Activated CD8-positive, alpha-beta memory T cell treated with anti-CD3 and anti-CD28 coated beads for 36 hours (primary cell): ENCODE measurements at places on chromosomes 7 and 10. TPM values are rescaled to one million over a fixed set of nuclear protein-coding genes. Genes with fewer than 3 reads are reported as not detected.

SLC16A9 gene
- 0.67 TPM for total RNA-seq

SCART1 gene
- total RNA-seq: 0.93 TPM

OPN4 gene
- not detected for total RNA-seq

ACTL6B gene
- total RNA-seq: not detected

WAC gene
- 127 TPM for total RNA-seq

ELMO1 gene
- total RNA-seq: 67.7 TPM

DPP6 gene
- not detected for total RNA-seq

TEX47 gene
- not detected for total RNA-seq

INTS1 gene
- total RNA-seq: 103 TPM

SLC39A12 gene
- not detected for total RNA-seq

RPEL1 gene
- total RNA-seq: 0.08 TPM

ENO4 gene
- not detected for total RNA-seq

HOXA5 gene
- total RNA-seq: not detected
